Muscle of leg (tissue), 16 donors: ENCODE measurements at places on chromosomes 5 and 9. TPM values are rescaled to one million over a fixed set of nuclear protein-coding genes. Genes with fewer than 3 reads are reported as not detected.

The TERT gene
- not detected for total RNA-seq

The THBS4 gene
- total RNA-seq: 315 TPM

GRCh38 chr9:138057726-138058125 lies 180.1 kb downstream of the CACNA1B start:
- no peaks in the 10 kb centered on the region for H3K4me1 ChIP-seq
- no peaks in the 10 kb centered on the region for H3K36me3 ChIP-seq
- H3K27me3 ChIP-seq: no peaks in the 10 kb centered on the region
- DNase-seq: no peak

- H3K27ac ChIP-seq: no peak overlapping the region
- no peaks in the 10 kb centered on the region for H3K36me3 ChIP-seq
- DNase-seq: peak; percentile 11
Observed at GRCh38 chr5:97624886-97625285, 441.8 kb upstream of the RIOK2 start.

DNA sequence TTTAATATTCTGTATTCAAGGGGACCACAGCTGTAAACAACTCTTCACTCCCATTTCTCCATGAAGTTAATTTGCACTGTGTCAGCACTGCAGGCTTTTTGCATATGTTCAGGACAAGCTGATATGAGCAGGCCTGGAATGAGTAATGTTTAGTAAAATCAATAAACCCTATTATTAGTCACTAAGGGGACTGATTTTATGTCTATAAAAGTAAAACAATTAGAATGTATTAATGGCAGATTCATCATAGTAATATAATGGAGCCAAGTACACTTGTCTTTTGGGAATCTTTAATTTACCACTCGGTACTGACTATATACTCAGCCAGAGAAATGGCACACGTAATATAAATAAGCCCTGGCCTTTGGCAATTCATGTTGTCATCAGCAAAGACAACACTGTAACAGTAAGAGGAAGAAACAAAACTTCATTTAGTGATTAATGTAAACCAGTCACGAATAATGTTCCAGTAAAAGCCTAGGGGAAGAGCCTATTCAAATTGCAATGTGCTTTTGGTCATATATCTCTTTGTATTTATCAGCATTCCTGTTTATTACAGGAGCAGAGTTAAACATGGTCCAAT lies 111.6 kb downstream of the ZNF608 start:
- no peaks in the 10 kb centered on the region for H3K27me3 ChIP-seq
- H3K4me1 ChIP-seq: peaks cover 4% of the 10 kb centered on the region
- H3K27ac ChIP-seq: no peak overlapping the region
- no peak overlapping the region for H3K4me3 ChIP-seq
- peaks cover 10% of the 10 kb centered on the region for H3K36me3 ChIP-seq

- H3K4me1 ChIP-seq: no peaks in the 10 kb centered on the region
- H3K36me3 ChIP-seq: no peaks in the 10 kb centered on the region
- no peak for DNase-seq
- no peaks in the 10 kb centered on the region for H3K27me3 ChIP-seq
- H3K4me3 ChIP-seq: no peak overlapping the region
Observed at GRCh38 chr5:148176480-148176879, 8.1 kb downstream of the SPINK14 start.

DNA sequence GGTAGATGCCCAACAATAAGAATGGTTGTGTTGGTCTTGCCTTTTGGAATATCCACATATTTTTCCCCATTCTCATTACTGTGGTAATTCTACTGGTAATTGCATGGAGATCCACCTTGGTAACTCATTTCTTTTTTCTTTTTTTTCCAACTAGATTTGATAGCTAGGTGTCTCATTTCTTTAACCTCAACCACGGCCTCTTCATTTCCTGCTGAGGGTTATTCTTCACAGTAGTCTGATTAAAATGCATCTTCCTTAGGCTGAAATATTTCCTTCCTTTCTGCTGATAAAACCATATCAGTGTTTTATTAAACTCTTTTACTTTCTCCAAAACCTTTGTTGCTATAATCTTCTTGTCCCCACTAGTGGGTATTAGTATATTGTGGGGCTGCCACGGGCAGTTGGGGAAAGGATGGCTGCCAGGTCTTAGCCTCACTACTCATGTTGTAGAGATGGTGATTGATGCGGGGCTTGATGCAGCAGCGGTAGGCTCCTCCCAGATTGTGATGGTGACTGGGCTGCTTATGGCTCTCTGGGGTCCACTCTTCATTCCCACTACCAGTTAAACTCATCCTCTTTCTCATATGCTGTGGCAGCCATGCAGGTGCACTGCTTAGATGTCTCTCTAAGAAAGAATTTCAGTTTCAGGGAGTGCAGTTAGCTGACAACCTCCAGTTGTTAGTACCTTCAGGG lies 35.9 kb downstream of the KIF2A start:
- no peak for DNase-seq
- no peaks in the 10 kb centered on the region for H3K27me3 ChIP-seq
- no peaks in the 10 kb centered on the region for H3K4me1 ChIP-seq
- H3K27ac ChIP-seq: no peak overlapping the region
- no peaks in the 10 kb centered on the region for H3K36me3 ChIP-seq
- no peak overlapping the region for H3K4me3 ChIP-seq
